Activated CD4-positive, CD25-positive, alpha-beta regulatory T cell treated with anti-CD3 and anti-CD28 coated beads, Interleukin-2, amount 50 U/mL, for 72 hours (primary cell): ENCODE measurements at places on chromosomes 5 and 9.

DNA sequence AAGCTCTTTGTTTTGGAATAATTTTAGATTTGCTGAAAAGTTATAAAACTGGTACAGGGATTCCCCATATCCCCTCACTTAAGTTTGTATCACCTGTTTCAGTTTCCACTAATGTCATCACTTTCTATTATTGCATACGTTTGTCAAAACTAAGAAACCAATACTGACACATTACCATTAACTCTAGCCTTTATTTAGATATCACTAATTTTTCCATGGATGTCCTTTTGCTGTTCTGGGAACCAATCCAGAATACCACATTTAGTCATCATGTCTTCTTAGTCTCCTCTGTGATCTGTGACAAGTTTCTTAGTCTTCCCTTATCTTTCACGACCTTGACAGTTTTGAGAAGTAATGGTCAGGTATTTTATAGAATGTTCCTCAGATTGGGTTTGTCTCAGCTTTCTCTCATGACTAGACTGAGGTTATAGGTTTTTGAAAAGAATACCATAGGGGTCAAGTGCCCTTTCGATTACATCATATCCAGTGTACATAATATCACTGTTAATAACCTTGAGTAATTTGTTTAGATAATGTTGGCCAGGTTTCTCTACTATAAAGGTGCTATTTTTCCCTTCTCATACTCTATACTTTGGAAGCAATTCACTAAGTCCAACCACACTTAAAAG lies 51.9 kb upstream of the NMUR2 start:
- no peak for DNase-seq

GRCh38 chr5:137264573-137264972 lies 234.6 kb downstream of the SPOCK1 start:
- no peak for DNase-seq

GRCh38 chr5:16944816-16945562 lies 8.9 kb upstream of the MYO10 start:
- no peak for DNase-seq

GRCh38 chr5:124670722-124671184 lies 75.7 kb downstream of the ZNF608 start:
- DNase-seq, result no peak

DNA sequence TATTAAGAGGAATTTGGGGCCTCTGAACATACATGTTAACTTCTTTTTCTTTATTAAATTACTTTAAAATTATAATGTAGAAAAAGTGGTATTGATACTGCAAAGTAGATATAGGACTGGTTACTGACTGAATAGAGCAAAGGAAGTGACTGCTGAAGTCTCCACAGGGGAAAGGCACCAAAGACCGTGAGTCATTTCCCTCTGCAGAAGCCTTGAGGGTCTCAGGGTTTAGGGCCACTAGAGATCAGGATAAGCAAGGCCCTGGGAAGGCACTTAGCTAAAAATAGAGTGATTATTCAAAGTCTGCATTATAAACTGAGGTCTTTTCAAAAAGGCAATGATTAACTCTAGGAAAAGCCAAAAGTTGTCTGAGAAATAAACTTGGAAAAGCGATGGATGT lies 44.7 kb upstream of the ITGA1 start:
- DNase-seq, result no peak

- DNase-seq, result no peak
Measured at GRCh38 chr5:34411470-34412346, 244.4 kb upstream of the RAI14 start.

DNA sequence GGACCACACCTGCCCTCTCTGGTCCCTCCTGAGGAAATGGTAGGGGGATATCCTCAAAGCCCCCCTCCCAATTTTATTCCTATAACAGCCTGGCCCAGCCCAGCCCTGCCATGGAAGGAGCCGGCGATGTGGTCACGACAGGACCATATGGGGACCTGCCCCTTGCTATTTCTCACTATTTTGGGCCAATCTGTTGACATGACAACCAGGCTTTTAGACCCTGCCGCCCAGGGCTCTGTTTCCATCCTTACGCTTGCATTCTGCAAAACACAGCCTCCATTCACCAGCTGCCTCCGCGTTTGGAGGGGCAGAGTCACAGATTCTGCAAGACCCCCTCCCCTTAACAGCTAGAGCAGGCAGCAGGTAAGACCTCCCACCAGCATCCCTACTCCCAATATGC lies 112.2 kb downstream of the GABBR2 start:
- no peak for DNase-seq

DNA sequence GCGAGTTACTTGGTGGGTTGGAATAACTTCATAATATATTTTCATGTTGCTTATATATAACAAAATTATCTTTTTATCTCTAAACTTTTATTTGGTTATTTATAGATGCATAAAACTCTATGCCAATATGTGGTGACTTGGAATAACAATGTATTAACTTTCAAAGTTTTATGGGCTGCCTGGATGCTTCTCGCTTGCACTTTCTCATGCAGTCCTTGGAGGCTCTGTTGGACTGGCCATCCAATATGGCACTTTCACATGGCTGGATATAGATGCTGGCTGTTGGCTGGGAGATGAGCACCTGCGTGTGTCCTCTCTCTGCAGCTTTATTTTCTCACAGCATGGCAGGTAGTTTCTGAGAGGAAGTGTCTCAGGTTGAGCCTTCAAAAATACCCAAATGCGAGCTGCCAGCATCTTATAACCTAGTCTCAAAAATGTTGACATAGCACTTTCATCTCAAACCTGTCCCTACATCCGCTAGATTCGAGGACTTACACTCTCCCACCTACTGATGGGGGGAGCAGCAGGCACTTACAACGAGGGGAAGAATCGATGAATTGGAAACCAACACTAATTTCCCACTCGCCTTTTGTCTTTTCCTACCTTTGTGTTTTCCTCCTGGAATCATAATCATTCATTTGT lies 48.3 kb upstream of the SMARCA2 start:
- no peak for DNase-seq

DNA sequence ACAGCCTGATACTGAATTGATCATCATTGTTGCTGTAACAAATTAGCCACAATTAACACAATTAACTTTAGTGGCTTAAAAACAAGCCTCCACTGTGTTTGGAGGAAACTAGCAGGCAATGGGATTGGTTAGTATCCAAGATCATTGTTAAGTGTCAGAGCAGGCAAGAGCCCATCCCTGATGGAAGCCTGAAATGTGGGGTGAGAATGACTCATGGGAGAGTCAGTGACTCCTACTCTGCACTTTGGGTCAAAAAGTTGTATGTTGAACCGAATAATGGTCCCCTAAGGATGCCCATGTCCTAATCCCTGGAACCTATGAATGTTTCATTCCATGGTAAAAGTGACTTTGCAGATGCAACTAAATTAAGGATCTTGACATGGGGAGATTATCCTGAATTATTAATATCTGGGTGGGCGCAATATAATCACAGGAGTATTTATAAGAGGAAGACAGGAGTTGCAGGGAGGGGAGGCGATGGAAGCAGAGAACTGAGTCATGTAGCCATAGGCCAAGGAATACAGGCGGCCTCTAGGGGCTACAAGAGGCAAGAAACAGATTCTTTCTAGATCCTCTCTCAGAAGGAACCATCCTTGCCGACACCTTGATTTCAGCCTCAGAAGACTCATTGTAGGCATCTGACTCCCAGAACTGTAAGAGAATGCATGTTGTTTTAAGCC lies 28.8 kb downstream of the ALG2 start:
- DNase-seq, result no peak

DNA sequence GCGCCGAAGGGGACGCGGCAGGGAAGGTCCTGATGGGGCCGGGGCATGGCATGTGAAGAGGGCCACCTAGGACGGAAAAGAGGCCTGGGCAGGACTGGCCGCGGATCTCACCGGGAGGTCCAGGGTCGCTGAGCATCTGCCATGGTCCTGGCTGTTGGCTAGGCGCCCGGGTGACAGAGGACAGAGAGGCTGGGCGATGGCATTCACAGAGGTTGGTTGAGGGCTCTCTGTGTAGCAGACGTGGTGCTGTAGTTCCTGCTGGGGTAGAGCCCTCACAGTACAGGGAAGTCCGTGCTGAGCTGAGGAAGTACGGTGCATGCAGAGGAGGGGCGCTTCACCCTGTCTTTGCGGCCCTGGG lies 427 bp downstream of the PCYOX1L start:
- no peak for DNase-seq

- no peak for DNase-seq
Measured at GRCh38 chr5:96839071-96839592, 31.4 kb upstream of the ERAP1 start.

DNA sequence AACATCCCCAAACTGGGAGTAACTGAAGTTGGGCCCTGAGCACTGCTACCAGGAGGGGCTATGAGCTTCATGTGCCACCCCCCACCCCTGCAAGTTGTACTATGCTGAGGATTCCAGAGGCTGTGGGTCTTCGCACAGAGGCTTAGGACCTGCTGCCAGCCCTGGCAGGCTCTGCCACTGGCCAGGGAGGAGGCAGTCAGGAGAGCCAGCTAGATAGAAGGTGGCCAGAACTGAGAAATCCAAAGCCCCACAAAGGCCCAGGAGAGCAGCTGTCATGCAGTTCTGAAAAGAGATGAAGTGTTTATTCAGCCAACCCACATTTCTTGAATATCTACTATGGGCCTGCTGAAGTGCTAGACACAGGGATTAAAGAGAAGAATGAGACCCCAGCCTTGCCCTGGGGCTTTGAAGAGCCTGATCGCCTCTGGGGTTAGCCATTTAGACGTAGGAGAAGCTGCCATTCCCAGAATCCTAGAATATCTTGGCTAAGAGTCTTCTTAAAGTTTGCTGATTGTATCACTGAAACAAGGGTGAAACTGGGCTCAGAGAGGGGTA lies 1.4 kb downstream of the ALAD start:
- no peak for DNase-seq

DNA sequence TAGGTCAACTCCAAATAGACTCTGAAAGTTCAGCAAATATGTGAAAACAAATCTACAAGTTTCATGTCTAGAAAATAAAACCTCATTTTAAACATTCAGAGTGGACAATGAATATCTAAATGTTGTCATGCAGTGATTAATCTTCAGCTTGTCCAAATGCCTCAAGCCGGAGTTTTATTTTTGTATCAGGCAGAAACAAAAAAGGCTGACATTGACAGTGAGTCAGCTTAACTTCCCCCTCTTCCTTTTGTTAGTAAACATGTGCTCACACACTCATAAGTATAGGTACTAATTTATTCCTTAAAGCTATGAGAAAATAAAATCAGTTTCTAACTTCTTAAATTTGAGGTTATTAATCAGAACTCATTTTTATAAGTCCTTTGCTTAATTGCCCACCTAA lies 467.9 kb upstream of the DAB2 start:
- DNase-seq, result no peak

GRCh38 chr5:39172593-39172992 lies 46.8 kb downstream of the FYB1 start:
- DNase-seq, result no peak

DNA sequence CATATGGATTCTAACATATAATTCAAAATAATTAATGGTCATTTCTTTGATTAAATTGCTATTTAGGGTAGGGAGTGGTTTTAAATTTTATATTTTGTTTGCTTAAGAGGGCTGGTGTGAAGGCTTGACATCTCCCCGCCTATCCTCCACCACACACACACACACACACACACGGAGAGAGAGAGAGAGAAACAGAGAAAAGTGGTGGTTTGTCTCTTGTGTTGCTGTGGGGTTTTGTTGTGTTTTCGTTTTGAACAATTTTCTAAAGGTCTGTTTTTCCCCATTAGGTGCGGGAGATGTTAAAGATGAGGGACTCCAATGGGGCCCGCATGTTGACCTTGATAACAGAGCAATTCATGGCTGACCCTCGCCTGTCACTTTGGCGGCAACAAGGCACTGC lies 161.9 kb downstream of the ZSWIM6 start:
- no peak for DNase-seq

- no peak for DNase-seq
Measured at GRCh38 chr5:138271281-138271680, 3.1 kb downstream of the GFRA3 start.

DNA sequence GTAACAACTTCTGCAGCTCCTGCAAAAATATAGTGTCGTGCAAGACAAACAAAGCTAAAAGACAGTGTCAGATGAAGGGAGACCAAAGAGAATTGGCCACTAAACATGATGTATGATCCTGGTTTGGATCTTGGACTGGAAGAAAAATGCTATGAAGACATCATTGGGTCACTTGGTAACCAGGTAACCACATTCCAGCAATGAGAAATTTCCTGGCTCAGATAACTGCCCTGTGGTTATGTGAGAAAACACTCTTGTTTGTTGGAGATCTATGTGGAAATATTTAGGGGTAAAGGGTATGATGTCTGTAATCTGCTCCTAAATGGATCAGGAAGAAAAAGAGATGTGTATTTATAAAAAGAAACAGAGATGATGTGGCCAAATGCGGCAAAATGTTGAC lies 45.5 kb upstream of the ANKRD33B start:
- DNase-seq, result no peak

GRCh38 chr9:32128546-32128945 lies 255.9 kb upstream of the ACO1 start:
- no peak for DNase-seq

GRCh38 chr5:75050415-75050814 lies 1.9 kb downstream of the GCNT4 start:
- no peak for DNase-seq

DNA sequence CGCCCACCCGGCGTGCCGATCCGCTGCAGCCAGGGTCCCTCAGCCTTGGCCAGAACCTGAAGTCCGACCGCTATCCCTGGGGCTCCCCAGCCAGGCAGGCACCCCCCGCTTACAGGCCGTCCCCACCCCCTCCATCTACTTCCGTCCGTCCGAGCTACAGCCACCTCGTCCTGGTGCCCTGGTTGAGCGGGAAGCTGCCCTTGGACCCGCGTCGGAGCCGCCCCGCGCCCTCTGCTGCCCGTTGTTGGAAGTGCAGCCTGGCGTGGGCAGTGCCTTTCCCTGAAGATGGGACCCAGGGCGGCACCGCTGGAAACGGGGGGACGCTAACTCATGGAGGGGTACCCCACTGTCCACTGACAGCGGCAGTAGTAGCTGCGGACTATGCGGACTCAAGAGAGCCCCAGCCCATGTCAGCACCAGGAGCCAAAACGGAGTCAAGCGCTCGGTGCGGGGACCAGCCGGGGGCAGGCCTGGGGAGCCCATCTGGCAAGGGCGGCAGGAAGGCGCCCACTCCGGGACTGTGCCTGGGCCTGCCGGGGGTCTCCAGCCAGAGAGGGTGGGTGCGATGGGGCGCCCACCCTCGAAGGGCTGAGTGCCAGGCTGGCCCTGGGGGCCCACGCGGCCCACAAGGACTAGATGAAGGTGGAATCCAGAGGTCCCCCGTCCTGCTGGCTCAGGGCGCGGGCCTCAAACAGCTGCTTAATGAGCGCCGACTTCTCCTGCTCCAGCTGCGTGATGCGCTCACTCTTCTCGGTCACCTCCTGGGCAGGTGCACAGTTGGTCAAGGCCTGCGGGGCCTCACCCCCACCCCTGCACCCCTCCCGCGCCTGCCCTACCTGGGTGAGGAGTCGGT lies 6.1 kb downstream of the SAPCD2 start:
- DNase-seq, result peak; percentile 81

GRCh38 chr5:94480486-94480885 lies 137.9 kb downstream of the KIAA0825 start:
- DNase-seq, result no peak

DNA sequence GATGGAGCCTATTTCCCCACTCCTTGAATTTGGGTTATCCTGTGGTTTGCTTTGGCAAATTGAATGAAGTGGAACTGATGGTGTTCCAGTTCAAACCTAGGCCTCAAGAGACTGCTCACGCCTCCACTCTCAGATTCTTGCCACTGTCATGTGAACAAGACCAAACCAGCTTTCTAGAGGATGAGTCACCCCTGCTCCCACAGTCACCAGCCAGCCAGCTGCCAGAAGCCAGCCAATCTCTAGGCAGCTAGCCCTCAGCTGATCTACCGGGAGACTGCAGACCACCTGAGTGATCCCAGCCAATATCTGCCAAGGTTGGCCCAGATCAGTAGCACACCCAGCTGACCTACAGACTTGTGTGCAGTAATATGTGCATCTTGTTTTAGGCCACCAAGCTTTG lies 300.6 kb downstream of the TMEM38B start:
- DNase-seq, result no peak
